Fibroblast of pulmonary artery (primary cell): ENCODE measurements at places on chromosomes 7 and 10.
A peak's percentile ranks its signal among the peaks of the same experiment; 100 is the strongest.

DNA sequence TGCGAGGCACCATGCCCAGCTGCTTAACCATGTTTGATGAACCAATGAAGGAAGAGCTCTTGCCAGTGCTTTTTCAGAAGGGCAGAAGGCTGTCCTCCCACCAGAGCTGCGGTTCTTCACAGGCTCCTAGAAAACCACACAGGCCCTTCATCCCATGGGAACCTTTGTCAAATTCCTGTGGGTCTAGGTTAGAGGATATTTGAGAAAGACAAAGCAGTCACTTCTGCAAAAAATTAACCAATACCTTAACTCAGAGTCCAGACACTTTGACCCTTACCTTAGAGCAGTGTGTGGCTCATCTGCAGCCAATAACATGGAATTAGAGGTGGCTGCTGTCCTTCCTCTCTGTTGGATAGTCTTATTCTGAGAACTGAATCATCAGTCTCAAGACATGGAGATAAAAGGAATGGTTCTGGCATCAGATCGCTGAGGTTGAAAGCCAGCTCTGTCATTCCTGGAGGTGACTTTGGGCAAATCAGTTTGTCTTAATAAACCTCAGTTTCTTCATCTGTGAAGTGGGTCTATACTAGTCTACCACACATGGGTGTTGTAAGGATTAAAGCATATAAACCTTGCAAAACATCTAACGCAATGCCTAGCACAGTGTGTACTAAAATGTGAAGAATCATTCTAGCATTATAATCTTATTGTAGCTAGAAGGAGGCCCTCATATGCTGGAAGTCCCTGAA, 65.1 kb upstream of the PIP4K2A start:
- DNase-seq = no peak

DNA sequence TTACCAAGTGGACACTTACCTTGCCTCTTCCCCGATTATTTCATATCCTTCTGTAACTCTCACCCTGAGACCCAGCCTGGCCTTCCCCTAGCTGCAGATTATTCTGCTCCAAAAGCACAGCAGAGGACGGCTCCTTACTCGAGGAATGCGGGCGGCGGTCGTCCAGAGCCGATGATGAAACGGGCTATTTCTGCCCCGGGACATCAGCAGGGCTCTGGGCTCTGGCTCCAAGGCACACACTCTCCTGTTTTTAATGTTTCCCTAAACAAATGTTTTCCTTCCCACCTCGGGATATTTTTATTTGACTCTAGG, 343 bp upstream of the C10orf71 start:
- peak; percentile 2 for DNase-seq

GRCh38 chr7:46957195-46957594, 624.7 kb downstream of the TNS3 start:
- DNase-seq = no peak

DNA sequence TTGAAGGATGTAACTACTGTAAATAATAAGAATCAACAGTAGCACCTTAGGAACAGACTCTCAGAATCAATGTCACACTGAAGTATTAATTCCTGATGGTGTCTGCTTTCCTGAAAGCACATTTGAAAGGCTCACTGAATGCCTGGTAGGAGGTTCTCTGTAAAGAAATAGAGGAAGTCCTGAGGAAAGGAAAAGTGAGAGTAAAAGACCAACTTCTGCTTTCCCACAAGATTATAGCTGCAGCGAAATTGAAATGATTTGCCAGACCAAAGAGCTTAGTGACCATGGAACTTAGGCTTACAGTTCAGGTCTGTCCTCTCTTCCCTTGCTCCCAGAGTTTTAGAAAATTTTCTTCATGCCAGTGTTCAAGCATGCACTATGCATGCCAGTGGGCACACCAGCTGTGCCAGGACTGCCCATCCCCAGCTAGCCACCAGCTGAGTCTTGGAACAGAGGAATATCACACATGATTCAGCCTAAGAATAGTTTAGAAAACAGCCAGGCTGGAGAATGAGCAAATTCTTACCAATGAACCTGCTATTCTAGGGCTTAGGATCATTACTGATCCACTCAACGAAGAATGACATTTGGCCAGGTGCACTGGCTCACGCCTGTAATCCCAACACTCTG, 123.2 kb downstream of the HERPUD2 start:
- no peak for DNase-seq

GRCh38 chr10:106083572-106083971, 1080.9 kb downstream of the SORCS1 start:
- peak; percentile 32 for DNase-seq
